ENCODE measurements at places on chromosomes 11 and 22.

- no peak for DNase-seq
Observed at GRCh38 chr22:44406341-44407170, 91.5 kb downstream of the RTL6 start.

DNA sequence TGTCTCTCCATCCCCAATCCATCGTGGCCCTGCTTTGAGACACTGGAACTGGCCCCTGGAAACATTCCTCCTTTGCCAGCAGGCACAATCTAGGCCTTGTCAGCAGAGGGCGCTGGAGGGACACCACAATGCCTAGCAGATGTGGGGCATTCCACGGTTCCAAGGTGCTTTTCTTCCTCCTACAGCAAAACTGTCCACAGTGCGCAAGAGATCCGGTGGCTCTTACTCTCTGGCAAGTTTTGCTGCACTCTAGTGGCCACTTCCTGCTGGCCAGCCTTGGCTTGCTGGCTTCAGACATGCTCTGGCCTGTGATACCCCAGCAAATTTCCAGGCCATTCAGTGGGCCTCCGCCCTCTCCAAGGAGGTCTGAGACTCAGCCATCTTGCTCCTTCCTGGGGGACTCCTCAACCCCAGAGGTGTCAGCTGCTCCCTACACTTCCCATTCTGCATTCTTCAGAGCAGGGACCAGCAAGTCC is 17.1 kb upstream of the RBM4B start:
- DNase-seq: peak; percentile 64

DNA sequence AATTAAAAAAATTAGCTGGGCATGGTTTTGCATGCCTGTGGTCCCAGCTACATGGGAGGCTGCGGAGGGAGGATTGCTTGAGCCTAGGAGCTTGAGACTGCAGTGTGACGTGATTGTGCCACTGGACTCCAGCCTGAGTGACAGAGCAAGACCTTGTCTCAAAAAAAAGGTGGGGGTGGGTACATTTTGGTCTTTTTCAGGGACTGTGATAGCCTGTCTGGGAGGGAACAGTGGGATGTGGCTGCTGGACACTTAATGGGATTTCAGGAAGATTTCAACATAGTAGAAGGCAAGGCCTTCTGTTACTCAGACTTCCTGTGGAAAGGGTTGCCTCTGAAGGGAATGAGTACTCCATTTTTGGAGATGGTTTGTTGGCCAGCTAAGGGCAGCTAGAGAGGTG is 40.6 kb downstream of the RELT start:
- no peak for DNase-seq

DNA sequence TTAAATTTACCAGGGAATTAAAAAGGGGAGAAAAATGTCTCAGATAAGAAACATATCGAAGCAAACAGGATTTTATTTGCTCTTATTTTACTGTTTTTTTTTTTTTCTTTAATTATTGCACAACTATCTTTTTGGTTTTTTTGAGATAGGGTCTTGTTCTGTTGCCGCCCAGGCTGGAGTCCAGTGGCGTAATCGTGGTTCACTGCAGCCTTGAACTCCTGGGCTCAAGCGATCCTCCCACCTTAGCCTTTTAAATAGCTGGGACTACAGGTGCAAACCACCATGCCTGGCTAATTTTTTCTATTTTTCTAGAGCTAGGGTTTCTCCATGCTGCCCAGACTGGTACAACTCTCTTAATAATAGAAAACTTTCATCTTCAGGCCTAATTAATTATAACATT is 32.5 kb downstream of the DRG1 start:
- DNase-seq: no peak

DNA sequence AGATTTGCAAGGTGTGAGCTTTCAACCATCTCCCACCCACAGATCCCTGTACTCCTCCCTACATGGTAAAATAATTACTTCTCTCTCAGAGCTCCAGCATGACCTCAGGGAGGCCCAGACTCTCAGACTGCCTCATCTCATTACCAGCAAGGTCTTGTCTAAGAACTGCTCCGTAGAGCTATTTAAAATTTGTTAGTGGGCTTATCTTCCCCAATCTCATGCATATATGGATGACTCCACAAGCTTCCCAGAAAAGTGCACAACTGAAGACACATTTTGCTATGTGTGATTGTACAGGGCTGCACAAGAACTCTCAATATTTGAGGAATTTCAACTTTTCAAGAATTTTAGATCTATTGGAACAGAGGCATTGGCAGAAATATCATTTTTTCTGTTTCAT is 230.3 kb downstream of the CSNK2A3 start:
- DNase-seq: no peak

GRCh38 chr22:40399621-40400020 is 29.2 kb downstream of the SGSM3 start:
- no peak for DNase-seq

GRCh38 chr11:83641511-83641910 is 355.3 kb upstream of the CCDC90B start:
- DNase-seq: no peak

DNA sequence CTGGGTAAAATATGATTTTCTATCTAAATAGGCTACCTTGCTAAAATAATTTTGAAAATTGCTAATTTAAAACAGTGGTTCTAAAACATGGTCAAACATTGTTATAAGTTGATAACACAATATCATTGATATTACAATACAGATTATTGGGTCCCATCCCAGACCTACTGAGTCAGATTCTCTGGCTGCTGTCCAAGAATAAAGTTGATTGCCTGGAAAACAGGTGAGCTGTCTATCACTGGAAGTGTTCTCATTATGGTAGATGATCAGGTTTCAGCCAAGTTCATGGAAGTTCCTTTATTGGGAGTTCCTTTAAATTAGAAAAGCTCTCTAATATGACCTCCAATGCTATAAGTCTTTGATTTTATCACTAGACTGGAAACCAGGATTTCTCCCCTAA is 52.3 kb downstream of the SC5D start:
- no peak for DNase-seq

DNA sequence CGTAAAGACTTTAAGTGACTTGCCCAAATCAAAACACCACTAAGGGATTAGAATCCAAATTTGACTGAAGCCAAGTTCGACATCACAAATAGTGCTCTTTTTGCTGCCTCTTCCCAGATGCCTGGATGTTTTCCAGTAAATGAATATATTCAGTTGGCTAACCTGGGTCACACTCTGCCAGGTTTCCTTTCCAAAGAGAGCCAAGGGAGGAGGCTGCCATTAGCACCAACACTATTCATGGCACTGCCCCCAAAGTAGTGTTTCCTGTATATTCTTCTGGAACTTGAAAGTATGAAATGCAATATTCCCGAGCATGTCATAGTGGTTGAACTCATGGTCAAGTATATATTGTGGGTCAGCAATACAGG is 219.3 kb upstream of the UBASH3B start:
- no peak for DNase-seq

GRCh38 chr11:68584097-68584496 is 100.2 kb upstream of the GAL start:
- peak; percentile 6 for DNase-seq

DNA sequence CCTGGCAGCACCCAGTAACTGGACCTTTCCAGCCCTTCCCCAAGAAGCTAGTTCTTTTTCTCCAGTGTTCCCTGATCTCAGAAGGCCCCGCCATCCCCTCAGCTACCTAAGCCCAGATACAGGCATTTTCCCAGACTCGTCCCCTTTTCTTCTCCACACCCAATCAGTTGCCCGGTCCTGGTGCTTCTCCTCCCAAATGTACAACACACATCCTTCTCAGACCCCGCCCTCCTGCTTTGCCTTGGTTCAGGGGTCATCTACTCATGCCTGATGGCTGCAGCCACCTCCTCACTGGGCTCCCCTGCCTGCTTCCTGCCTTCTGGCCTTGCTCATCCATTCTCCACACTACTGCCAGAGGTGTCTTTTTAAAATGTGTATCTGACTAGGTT is 6.5 kb downstream of the TKFC start:
- no peak for DNase-seq

DNA sequence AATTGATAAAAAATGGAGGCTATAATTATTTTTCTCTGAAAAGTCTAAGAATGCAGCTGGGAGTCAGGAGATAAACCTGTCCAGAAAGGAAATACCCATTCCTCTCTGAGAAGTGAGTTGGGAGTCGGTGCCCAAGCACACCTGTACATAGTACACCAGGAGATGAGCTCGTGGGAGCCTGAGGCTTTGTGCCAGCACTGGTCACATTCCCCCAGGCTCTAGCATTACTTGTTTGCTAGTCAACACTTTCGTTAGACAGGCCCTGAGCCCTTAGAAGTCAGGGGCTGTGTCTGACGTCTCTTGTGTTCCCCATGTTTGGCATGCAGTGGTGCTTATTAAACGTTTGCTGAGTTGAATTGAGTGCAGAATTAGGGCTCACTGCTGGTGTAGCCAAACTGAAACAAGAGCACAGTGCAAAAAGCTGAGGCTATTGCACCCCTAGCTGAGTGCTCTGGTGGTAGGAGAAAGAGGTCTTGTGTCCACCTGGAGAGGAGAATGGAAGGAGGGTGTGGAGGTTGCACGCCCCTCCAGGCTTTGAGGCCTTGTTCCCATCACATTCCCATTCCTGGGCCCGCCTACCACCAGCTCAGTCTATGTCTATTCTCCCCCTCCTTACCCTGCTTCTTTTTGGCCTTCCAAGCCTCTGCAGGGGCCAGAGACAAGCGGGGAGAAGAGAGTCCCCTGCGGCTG is 6.8 kb downstream of the ROBO4 start:
- no peak for DNase-seq

Data from activated CD8-positive, alpha-beta memory T cell treated with anti-CD3 and anti-CD28 coated beads for 4 hours (primary cell).